ENCODE measurements at places on chromosomes 2 and 18.

DNA sequence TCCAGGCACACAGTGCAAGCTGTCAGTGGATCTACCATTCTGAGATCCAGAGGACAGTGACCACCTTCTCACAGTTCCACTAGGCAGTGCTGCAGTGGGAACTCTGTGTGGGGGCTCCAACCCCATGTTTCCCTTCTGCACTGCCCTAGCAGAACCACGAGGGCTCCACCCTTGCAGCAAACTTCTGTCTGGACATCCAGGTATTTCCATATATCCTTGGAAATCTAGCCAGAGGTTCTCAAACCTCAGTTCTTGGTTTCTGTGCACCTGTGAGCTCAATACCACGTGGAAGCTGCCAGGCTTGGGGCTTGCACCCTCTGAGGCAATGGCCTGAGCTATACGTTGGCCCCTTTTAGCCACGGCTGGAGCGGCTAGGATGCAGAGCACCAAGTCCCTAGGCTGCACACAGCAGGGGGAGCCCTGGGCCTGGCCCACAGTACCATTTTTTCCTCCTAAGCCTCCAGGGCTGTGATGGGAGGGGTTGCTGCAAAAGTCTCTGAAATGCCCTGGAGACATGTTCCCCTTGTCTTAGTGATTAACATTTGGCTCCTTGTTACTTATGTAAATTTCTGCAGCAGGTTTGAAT lies 77.5 kb downstream of the MAP4K3 start:
- DNase-seq: no peak

- DNase-seq: no peak
Measured at GRCh38 chr2:165634282-165634681, 159.8 kb downstream of the GALNT3 start.

GRCh38 chr2:51919395-51919794 lies 887.5 kb upstream of the NRXN1 start:
- no peak for DNase-seq

GRCh38 chr2:42084231-42084671 lies 36.4 kb downstream of the PKDCC start:
- DNase-seq: no peak

DNA sequence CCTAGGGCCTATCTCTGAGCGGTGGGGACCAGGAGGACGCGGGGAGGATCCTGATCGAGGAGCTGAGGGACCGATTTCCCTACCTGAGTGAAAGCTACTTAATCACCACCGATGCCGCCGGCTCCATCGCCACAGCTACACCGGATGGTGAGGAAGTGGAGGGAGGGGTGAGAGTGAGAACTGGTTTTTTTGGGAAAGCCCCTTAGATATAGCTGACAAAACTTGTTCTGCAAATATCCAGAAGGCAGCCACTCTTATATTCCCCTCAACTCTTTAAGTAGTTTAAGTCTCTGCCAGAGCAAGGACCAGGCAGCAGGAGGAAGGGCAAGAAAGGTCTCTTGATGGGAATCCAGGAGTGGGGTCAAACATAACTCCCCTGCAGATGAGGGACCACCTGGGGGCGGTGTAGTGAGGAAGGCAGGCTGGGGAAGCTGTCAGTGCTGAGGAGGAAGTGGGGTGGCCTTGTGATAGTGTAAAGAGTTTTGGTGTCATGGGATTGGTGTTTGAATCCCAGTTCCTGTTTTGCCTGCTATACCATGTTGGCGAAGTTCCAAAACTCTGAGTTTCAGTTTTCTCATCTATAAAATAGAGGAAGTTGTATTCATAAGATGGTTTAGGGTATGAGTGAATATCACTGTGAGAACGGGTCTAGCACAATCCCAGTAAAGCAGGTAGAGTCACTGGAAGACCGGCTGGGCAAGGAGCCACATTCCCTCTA lies 3.4 kb downstream of the NAGK start:
- DNase-seq: peak; percentile 37

DNA sequence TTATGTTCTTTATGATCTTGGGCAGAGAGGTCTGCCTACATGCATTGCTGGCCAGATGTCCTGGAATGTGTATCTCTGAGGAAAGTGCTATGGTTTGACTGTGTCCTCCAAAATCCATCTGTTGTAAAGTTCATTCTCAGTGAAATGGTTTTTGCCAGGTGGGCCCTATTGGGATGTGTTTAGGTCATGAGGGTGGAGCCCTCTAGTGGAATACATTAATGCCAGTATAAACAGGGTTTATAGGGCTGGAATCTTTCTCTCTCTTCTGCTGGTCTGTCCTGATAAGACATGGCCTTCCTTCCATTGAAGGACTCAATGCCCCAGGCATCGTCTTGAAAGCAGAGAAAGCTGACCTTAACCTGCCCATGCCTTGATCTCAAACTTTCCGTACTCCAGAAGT lies 258.5 kb downstream of the RPIA start:
- no peak for DNase-seq

DNA sequence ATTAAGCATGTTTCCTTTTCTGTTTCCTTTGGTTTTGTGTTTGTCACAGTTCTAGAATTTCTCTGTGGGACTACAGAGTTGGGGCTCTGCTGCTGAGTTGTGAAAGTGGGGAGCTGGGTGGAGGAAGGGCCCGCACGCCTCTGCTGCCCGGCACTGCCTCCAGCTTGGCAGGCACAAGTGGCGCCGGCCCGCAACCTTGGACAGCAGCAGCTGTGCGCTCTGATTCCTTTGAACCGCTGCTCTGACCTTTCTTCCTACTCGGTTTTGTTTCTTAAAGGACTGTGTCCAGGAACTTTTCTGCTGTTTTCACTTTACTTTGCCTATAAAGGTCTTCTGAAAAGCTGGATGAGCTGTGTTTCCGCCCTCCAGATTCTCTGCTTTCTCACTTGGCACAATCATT lies 137.6 kb upstream of the ALPP start:
- DNase-seq: no peak

GRCh38 chr2:115161081-115161770 lies 718.8 kb downstream of the DPP10 start:
- no peak for DNase-seq

DNA sequence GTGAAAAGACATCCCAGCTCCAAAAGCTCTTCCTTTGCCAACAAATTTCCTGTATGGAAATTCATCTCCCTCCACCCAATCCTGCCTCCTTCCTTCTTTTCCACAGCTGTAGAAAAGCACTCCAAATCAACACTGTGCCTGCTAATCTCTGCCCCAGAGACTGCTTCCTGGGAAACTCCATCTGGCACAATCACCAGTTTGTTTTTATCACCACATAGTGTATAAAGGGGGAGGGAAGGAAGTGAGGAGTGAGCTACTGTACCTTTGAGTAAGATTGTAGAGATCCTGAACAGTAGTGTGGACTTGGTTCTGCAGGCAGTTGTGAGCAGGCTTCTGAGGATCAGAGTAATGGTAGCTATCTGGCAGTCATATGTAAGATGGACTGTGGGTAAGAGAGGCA lies 14.7 kb upstream of the FAM237A start:
- no peak for DNase-seq

- DNase-seq: no peak
Measured at GRCh38 chr2:161146209-161146775, 13.9 kb upstream of the TANK start.

DNA sequence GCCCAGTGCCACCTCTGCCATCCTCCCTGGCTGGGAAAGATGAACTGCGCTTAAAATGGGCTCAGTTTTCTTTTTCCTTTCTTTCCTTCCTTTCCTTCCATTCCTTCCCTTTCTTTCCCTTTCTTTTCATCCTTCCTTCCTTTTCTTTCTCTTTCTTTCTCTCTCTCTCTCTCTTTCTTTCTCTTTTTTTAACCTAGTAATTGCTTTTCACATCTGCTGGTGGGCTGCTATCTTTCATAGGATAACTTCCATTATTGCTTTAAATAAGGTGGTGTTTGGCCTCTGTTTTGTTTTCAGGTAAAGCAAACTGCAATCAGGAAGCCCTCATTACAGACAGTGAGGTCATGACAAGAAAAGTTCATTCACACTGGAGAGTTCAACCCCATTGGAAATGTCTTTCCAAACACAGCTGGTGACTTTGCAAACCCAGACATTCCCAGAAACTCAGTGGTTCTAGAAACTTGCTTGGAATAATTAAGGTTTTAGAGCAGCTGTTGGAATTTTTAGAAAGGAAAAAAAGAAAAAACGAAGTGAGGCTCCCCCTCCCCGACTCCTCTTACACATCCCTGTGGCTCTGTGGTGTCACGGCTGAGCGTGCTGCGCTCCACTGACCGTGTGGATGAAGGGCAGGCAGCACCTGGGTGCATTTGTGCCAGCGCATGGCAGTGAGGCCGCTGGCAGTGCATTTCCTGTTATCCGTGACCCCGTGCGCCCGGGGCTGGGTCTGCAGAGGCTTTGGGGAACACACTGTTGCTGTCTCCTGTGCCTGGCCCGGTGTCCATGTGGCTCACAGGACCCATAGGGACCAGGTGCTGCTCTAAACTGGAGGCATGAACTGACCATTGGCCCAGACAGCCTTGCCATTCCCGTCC lies 76.9 kb downstream of the MBP start:
- no peak for DNase-seq

GRCh38 chr2:72220170-72220569 lies 72.5 kb upstream of the CYP26B1 start:
- DNase-seq: no peak

DNA sequence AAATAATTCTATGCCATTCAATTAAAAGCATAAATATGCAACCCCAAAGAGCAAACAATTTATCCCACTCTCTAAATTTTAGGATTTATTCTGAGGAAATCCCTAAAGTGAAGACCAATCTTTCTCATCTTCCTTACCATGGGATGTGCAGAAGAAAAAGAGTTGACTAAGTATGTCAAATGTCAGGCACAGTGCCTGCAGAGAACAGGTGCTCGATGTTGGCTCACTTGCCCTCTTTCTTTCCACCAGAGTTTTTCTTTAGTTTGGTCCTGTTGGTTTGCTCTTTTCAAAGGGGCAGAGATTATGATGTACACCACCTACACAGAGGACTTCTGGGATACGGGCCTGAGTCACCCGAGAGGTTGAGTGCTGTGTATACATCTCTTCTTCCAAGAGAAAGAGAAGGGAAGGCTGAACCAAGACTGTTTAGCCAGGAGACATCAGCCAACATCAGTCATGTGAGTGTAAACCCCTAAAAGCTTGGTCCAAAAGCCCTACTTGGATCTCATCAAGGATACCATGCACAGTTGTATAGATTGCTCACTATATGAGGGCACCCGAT lies 51.7 kb downstream of the SUMO1 start:
- DNase-seq: no peak

DNA sequence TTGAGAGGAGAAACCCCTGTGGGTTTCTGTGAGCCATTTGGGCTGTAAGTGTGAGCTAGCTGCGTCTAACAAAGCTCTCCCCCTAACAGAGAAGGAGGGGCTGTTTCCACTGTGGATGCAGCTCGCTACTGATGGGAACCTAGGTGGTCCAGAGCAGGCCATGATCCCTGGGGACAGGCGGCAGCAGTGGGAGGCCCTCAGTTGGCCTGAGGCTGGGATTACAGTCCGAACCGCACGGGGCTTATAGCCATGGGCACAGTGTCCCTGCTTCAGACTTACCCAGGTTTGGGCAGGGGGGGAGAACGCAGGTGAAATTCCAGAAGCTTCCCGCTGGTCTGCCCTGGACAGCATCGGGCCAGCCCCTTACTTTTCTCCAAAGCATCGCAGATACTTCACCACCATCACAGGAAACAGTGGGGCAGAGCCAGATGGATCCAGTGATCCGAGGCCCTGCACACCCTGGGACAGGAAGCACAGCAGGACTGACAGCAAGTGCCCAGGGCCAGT lies 139.4 kb downstream of the SEPTIN10 start:
- DNase-seq: no peak

DNA sequence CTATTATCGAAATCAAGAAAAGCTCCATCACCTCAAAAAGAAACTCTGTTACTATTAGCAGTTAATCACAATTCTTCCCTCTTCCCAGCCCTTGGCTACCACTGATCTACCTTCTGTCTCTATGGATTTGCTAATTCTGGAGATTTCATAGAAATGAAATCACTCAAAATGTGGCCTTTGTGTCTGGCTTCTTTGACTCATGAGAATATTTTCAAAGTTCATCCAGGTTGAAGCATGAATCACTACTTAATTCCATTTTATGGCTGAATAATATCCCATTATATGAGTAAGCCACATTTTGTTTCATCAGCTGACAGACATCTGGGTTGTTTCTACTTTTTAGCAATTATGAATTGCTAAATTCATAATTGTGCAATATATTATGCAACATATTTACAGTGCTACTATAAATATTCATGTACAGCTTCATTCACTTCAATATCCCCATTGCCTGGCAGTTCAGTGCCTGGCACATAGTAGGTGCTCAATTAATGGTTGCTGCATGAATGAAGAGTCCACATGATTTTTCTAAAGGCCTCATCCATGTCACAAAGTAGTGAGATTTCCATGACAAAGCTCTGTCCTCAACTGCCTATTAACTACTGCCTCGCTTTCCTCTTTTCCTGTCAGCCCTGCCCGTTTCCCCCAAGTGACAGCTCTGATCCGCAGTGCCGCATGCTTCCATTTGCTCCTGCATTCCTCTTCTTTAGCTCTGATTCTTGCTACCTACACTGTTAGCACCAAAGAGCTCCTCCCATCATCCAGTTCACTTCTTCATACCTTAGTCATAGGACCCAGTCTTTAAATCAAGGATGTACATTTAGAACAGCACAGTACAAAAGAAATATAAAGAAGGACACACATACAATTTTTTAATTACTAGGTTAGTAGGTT lies 32.8 kb downstream of the CCDC93 start:
- no peak for DNase-seq

- no peak for DNase-seq
Measured at GRCh38 chr2:109676346-109676902, 62.3 kb downstream of the SOWAHC start.

- no peak for DNase-seq
Measured at GRCh38 chr18:41121116-41121826, 833.8 kb upstream of the PIK3C3 start.

GRCh38 chr2:41927581-41928264 lies 120.1 kb upstream of the PKDCC start:
- no peak for DNase-seq

DNA sequence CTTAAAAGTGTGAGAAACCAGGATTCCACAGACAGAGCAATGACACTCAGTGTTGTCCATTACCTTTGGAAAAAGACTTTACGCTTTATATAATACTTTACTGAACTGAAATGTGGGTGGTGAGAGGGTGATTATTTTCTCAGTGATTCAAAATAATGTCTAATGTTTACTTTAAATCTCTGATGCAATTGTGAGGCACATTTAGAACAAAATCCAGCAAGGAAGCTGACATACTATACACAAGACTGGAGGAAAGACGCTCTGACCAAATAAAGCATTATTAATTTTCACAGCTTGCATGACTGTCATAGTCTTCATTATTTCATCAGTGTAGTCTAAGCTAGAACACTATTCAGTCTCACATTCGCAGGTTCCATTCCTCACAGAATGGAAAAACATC lies 34.1 kb upstream of the STAT1 start:
- no peak for DNase-seq

DNA sequence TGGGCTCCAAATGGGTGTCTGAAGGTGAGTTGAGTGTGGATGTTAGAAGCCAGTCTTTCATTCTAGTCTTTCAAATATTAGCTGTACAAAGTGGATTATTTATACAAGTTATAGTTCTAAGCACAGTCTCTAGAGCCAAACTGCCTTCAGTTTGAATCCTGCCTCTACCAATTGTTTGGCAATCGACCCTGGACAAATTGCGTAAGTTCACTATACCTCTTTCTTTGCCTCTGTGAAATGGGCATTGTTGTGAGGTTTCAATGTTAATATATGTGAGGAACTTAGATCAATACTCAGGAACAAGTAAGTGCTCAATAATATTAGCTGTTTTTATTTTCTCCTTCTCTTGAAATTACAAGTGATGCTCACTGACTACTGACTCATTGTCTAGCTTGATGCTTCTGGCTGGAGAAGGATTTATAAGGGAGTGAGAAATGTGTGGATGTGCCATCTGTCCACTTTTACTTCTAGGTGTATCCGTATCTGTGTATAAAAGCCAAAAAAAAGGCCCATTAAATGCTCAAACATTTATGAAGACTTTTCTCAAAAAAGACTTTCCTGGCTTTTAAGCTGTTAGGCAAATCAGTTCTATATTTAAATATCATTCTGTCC lies 48.1 kb upstream of the RAPH1 start:
- no peak for DNase-seq

Data from activated gamma-delta T cell treated with Interleukin-2 at 50 U/mL for 16 hours (primary cell).